NCI-H2107 (cell line): ENCODE measurements at places on chromosomes 5 and 9.

- no peak for DNase-seq
Measured at GRCh38 chr5:137935190-137935589, 45.9 kb downstream of the PKD2L2 start.

- no peak for DNase-seq
Measured at GRCh38 chr9:101677861-101678260, 60.6 kb downstream of the GRIN3A start.

DNA sequence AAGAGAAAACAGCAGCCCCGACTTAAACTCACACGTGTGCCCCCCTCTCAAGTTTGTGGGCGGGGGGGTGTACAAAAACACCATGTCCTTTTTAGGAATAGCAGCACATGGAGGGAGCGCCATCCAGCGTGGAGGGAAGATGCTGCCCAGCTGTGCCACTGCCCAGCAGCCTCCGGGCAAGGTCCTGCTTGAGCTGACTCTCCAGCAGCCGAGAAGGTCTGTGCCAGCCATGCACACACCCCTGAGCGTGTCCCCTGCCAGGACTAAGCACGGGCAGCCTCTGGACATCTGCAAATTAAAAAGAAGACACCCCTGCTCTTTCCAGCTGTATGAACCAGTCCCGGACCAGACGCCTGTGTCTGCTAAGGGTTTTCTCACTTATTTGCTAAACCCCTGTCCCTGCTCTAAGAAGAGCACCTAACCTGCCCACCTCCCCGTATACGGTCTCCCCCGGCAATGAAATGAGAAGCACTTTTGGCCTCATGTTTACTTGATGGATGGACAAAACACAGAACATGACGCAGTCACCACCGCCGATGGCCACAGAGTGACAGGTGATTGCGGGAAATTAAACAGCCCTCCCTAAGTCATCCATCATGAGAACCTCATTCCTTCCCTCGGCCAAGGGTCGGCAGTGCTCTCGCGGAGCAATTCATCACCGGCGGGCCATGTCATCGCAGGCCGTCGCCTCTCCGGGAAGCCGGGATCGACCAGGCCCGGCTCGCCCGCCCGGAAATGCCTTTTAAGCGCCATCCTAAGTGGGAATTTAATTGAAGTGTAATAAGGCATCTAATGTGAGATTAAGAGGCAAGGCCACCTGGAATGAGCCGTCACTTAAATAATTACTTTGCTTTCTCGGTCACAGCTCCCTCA lies 96.9 kb downstream of the OLFM1 start:
- no peak for DNase-seq

GRCh38 chr5:117587111-117587510 lies 1012.5 kb upstream of the SEMA6A start:
- DNase-seq = no peak

DNA sequence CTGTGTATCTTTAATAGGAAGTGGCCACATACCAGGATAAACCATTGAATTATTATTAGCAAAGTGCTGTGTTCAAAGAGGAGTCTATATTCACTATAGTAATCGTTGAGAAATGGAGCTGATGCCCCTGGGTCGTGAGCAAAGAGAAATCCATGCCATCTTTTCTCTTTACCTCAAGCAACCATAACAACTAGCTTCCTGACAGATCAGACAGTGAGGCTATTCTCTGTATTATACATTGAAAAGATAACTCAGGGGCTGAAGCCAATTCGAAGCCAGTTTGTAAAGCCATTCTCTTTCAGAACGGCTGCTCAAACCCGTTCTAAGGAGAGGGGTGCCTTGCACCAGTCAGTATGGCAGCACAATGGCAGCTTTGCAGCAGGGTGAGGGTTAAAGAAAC lies 680.6 kb downstream of the SEMA5A start:
- no peak for DNase-seq

DNA sequence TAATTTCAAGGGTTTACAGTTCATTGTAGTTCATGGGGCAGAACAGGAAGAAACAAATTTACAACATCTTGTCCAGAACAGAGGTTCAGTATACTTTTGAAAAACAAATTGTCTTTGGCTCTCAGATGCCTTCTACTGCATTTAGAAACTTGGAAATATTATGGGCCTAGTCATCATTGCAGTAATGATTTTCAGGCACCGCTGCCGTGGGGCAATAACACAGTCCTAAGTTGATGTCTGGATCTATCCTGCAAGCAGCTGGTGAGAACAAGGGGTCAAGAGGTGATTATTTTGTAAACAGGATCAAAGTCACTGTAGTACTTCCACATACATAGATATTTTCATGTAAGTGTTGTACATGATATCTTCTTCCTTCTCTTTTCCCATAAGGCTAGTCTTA lies 82.5 kb upstream of the CAST start:
- no peak for DNase-seq

GRCh38 chr9:105676351-105676923 lies 14.2 kb downstream of the TAL2 start:
- DNase-seq = no peak

GRCh38 chr9:102205251-102205650 lies 466.8 kb upstream of the GRIN3A start:
- DNase-seq = no peak

DNA sequence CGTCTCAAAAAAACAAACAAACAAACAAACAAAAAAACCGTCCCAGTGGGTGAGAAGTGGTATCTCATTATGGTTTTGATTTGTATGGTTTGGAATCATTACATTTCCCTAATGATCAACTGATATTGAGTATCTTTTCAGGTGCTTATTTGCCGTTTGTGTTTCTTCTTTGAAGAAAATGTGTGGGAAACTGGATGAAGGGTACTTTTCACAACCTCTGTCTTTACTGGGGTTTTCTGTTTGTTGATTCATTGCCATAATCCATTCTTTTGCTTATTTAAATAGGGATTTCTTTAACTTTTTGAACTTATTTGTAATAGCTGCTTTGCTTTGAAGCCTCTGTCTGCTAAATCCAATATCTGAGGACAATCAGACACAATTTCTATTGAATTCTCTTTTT lies 9.2 kb upstream of the BICD2 start:
- DNase-seq = no peak

- DNase-seq = no peak
Measured at GRCh38 chr9:70406434-70406862, 8.0 kb downstream of the KLF9 start.

DNA sequence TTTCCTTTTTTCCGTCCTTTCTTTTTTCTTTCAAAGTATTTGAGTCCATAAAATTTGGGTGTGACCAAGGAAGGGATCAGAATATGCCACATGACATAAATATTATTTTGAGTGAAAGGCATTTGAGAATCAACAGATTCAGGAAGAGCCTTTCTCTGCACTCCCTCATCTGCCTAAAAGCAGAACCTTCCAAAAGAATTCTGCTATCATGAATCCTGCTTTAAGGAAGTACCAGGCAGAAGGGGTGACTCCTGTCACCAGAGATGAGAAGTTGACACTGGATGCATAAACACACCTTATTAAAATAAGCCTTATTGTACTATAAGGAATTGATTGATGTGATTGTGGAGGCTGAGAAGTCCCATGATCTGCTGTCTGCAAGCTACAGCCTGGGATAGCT lies 196.7 kb downstream of the SREK1 start:
- DNase-seq = no peak

DNA sequence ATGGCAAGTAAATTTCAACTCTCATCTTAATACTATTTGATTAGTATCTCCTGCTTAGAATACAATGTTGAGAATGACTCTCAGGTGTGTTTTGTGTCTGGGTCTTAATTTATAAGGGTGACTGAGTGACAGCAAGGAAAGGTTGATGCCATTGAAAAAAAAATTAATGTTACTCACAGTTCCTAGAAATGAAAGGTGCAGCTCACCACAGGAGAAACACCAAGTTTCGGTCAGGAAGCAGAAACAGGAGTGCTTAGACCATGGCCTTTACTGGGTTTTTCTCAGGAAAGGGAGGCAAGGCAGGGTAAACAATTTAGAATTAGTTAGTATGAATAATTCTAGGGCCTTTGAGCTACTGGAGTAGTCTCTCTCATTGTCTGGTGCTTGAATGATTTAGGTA lies 159.2 kb upstream of the C9orf72 start:
- no peak for DNase-seq

DNA sequence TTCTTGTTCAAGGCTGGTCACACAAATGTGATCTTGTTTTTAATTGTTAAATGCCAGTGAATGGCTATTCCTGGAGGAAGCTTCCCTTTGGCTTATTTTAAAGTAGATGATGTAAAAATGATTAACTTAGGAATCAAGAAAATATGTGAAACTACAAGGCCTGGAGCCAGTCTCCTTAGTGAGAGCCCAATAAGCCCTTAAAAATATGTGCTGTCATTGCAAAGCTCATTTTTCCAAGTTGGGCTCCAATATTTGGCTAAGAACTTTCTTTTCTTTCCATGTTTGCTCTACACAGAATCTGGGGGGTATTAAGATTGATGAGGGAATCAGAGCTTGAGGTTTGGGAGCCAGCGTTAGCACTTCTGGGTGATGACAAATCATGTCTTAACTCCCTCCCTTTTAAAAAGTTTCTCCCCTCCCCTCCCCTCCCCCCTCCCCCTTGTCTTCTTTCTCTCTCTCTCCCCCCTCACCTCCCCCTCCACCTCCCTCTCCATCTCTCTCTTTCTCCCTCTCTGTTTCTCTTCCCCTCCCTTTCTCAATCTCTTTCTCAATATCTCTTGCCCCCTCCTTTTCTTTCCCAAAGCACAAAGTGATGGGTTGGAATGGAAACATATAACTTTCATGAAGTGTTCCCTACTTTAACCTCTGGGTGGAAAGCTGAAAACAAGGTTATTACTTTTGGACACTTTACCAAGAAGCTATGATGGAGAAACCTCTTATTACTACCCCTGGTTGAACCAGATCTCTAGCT lies 86.0 kb downstream of the FBXL7 start:
- DNase-seq = no peak

DNA sequence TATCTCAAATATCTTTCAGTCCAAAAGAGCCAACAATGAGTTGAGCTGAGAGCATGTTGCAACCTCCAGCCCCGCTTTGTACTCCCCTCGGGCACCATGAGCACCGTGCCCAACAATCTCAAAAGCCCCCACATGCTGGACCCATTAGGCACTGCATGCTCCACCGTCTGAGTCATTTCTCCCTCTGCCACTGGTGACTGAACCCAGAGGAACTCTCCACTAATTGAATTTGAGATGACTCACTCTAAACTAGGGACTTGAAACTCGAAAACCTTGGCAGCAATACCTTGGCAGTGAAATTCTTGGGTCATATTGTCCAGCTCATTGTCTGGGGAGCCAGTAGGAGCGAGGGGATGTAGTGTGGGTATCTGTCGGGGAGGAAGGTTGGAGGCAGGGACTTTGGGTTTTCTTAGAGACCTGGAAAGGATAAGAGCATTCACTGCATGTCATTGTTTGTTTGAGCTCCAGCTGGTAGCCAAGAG lies 49.9 kb upstream of the SLIT3 start:
- DNase-seq = no peak

DNA sequence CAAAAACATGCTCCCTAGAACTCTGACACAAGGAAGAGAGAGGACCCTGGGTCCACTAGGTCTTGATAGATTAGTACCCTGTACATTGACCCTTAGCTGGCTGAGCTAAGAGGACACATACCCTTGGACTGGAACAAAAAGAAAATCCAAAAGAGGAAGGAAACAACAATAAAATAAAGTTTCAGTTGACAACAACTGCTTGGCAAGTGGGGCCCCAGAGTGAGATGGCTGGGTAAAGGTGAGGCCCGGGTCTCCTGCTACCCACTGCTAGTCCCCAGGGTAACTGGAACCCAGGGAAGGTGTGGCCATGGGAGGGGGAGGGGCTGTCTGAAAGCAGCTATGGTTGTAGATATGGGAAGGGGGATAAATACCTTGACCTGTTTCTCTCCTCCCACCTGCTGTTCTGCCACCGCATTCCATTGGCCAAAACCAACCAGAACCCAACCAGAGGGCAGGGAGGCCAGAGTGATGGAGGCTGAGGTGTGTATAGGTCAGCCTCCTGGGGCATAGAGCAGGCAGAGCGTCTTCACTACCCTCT lies 11.7 kb downstream of the TAL2 start:
- no peak for DNase-seq

DNA sequence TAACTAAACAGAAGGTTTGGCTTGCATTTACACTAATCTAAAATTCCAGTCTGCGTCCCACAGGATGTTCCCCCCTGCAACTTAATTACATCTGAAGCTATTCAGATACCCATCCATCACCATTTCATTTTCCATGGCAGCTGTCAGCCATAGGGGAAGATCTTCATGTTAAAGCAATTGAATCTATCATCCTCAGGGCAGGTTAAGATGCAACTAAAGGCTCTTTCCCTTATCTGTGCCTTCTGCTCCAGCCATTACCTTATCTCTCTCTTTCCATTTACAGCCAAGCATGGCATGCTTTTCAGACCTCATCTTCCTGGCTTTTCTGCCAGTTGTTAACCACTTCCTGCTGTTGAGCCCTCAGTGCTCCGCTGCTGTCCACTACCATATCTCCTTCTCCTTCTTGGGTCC lies 15.8 kb upstream of the HACD4 start:
- no peak for DNase-seq

- no peak for DNase-seq
Measured at GRCh38 chr9:77161966-77162365, 15.4 kb upstream of the VPS13A start.

DNA sequence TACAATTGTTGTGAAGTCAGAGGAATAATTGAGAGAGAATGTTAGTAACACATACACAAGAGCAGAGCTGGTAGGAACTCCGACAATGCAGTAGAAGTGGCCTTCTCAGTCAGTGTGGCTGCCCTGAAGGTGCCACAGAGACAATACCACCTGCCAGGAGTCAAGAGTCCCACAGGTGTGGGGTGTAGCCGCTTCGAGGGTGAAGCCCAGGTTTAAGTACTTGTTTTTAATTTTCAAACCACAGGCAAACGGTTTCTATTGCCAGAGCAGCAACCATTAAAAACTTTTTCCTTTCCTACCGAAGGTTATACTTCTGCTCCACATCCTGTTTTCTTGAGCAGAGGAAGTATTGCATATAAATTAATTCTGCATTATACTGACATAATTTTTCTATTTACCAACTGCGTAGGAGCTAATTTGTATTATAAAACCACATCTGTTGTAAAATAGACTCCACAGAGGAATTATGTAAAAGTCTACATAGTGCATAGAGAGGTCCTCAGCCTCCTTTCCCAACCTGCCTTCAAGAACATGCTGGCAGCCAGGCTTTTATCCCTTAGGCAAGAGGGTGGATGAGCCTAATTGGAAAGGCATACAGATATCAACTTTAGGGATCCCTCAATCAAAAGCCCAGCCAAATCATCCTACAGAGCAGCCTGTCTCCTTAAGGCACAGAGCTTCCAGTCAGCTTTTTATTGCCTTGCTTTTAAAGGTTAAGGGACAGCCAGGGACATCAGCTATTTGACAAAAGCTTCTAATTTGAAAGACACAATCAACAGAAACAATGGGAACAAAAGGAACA lies 12.9 kb upstream of the ACTBL2 start:
- DNase-seq = no peak
